Inflammatory macrophage (primary cell): ENCODE measurements at places on chromosomes 2 and 18.

- DNase-seq = no peak
Measured at GRCh38 chr2:216527600-216527999, 29.0 kb downstream of the RPL37A start.

DNA sequence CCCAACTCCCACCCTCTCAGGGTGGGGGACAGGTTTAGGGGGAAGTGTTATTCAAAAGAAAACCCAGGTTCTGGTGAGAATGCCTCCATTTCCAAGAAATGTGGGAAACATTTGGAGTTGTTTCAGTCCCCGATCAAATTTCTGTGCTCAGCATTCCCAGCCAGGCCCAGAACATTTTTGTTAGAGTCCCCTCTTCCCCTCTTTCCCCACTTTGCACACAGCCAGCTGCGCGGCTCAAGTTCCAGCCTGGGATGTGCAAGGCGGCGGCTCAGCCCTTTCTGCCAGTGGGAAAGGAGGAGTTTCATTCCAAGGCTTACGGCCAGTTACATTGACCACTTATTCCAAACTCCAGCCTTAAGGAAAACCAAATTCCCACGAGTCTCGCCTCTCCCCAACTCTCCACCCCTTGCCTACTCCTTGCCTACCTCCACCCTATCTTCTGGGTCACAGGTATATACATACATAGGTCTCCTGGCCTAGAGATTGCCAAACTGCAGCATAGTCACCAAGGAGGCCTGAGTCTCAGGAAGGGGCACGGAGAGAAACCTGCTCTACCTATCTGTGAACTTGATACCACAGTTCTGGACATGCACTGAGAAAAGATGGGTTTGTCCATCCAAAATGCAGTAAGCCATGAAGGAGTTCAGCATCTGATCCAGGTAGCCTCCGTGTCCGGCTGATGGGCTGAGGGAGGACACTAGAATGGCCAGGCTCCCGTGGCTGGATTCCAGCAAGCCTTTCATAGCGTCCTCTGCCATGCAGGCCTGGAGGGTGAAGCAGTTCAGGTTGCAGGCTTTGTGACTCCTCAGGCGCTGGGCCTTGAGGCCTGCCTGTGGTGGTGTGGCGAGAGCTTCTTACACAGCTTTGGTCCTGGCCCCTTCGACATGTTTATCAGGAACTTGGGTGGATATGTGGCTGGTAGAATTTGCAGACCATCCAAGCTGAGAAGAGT lies 154.5 kb downstream of the ZFP36L2 start:
- DNase-seq = no peak

DNA sequence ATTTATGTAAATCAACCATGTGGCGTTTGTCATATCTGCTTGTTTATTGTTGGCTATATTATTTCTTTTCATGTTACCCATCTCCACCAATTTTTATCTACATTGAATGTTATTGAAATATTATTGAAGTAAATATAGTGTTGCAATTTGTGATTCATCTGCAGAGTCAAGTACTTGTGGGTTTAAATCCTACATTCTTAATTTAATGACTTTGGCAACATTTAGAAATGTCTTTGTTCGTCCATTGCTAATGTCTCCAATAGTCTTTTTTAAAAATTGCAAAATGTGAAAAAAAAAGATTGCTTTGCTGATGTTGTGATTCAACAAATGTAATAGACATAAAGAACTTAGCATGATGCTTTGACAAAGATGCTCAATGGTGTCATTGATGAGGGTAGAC lies 1572.8 kb upstream of the PIK3C3 start:
- no peak for DNase-seq

- DNase-seq = no peak
Measured at GRCh38 chr18:50424877-50425690, 50.2 kb downstream of the SKA1 start.

DNA sequence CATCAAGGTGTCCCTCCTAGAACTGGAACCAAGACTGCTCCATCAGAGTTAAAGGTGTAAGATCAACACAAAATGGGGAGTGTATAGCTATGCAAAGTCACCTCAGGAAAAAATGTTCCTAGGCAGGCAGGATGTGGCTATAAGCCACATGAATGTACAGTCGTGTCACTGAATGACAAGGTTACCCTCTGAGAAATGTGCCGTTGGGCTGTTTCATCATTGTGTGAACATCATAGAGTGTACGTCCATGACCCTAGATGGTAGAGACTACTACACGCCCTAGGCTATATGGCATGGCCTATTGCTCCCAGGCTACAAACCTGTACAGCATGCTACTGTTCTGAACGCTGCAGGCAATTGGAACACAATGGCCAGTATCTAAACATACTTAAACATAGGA lies 24.5 kb downstream of the TYMS start:
- no peak for DNase-seq

DNA sequence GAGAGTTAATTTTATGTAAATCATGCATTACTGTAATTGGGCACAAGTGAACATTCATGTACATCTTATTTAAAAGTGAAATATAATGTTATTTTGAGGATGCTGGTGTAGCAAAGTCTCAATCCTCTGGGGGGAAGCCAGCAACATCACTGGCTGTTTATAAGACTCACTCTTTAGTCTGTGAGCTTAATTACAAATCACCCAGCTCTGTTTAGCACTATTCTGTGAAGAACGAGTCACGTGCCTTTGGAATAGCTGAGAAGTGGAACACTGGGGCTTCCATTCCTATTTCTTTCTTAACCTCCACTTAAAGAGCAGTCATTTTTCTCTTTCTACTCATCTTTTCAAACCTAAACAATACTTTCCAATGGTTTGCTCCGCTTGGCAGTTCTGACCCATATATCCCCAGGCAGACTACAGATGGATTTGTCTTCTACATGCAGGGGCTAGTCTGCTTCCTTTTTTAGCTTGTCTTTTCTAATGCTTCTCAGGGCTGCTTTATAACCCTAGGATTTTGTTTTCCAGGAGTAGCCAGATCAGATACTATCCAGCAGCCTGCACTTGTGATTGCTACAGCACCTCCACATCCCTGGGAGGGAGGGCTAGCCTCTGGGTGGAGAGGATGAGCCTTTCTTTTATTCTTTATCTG lies 95.3 kb upstream of the CAVIN2 start:
- no peak for DNase-seq
